BJ (cell line): ENCODE measurements at places on chromosomes 3 and 15.

DNA sequence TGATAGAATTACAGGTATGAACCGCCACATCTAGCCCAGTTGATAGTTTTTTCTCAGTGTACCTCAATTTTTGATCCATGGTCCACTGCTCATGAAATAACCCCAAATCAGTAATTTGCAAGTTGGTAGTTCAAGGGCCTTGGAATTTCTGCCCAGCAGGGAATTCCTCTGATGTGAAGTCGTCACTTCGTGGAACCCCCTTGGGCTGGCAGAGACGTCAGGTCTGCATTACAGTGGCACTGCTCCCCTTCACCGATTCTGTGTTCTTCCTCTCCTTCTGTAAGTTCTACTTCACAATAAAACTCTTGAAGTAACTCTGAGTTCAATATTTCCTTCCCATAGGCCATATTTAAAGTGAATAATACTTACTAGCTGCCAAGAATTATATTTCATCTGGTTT lies 881.0 kb downstream of the OTOL1 start:
- DNase-seq, result no peak

- DNase-seq, result no peak
These were observed 3.1 kb downstream of the BAHD1 start for GRCh38 chr15:40443846-40444245.

DNA sequence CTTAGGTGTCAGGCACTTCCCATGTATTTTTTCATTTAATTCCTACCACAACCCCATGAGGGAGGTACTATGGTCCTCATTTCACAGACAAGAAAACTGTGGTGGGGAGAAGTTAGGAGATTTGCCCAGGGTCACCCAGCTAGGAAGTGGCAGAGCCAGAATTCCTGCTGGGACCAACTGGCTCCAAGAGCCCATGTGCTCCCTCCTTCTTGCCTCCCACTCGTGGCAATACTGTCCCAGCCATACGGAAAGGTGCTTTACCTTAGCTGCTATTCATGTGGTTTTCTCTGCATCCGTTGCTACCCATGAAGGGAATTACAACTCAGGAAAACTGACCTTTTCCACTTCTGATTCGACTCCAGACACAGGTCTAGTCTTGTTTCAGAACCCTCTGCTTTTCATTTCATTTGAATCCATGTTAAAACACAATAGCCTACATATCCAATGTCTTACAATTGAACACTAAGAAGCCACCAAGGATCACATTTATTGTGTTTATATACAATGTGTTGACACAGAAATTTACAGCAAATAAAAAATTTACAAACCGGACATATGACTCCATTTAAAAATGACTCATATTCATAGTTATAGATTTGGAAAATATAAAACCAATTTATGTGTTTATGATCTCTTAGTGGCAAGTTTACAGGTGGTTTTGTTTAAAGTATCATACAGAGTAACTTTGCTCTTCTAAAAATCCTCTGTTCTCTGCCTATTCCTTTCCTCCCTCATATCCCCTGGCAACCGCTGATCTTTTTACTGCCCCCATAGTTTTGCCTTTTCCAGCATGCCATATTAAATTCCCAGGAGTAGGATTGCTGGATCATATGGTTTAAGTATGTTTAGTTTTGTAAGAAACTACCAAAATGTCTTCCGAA lies 58.8 kb downstream of the BTD start:
- DNase-seq, result no peak

GRCh38 chr3:99902091-99902490 lies 84.4 kb downstream of the CMSS1 start:
- no peak for DNase-seq

GRCh38 chr3:73520931-73521461 lies 103.7 kb downstream of the PDZRN3 start:
- no peak for DNase-seq

GRCh38 chr3:13665582-13666226 lies 116.8 kb downstream of the FBLN2 start:
- DNase-seq, result no peak

DNA sequence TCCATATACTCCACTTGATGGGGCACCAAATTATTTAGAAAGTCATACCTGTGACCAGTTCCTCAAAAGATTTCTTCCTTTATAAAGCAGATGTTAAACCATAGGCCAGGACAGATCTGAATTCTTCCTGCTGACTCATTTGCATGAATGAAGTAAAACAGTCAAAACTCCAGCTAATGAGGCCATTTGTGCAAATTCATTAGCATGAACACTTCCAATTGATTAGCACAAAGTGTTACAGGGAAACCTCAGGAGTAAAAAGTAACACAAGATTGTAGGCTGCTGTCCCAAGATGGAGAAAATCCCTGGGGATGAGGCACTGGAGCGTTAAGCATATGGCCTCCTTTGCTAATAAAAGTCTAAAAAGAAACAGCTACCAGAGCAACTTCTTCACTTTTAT lies 149.8 kb downstream of the ZNF385D start:
- DNase-seq, result no peak

DNA sequence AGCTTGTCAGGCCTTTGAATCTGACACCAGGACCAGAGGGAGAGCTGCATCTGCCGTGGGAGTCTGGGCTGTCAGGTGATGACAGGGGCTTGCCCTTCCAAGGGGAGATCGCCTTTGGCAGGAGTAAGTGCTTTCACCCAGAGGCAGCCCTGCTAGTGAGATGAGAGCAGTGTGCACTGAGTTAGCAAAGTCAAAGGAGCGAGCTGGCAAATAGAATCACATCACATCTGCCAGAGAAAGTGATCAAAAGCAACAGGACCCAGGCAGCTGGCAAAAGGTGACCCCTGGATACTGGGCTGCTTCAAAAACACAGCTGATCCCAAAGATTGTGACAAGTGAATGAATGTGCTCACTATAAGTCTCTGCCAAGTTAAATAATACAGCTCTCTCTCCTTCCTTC lies 36.1 kb upstream of the PYDC2 start:
- DNase-seq, result no peak

DNA sequence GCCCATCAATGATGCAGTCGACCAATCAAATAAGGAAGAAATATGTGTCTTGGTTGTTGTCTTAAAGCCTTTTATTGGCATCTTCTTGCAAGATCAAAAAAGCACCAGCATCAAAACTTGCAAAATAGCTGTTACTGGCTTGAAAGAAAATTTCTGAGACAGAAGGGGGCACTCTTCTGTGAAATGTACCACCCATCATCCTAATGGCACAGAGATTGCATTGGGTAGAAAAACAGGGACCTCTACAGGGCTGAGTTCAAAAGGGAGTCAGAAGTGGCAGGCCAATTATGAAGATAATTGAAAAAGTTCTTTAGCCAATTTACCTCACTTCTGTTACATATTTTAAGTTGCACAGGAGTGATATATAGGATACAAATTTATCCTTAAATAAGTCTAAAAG lies 122.3 kb upstream of the GPR149 start:
- DNase-seq, result no peak

DNA sequence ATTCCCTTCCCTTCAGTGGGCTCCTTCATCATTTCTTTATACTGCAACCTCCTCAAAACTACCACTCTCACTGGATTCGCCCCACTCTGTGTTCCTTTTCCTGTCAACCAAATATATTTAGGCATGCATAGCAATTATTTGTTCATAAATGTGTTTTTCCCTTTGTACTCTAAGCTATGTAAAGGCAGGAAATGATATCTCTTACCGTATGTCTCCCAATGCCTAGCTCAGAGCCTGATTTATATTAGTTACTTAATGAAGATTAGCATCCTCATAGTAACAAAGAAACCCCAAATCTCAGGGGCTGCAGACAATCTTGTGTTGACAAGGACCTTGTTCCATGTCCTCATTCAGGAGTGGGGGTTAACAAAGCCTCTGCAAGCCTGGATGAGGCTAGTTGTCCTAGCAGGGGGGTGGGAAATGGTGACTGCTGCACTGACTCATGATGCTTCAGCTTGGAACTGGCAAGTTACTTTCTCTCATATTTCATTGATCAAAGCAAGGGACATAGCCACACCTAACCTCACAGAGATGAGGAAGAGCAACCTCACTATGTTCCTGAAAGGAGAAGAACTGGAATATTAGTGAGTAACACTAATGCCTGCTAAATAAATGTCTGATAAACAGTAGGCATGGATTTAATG lies 15.2 kb downstream of the PHLDB2 start:
- no peak for DNase-seq

- no peak for DNase-seq
These were observed 128.2 kb upstream of the SLC7A14 start for GRCh38 chr3:170714122-170714521.

DNA sequence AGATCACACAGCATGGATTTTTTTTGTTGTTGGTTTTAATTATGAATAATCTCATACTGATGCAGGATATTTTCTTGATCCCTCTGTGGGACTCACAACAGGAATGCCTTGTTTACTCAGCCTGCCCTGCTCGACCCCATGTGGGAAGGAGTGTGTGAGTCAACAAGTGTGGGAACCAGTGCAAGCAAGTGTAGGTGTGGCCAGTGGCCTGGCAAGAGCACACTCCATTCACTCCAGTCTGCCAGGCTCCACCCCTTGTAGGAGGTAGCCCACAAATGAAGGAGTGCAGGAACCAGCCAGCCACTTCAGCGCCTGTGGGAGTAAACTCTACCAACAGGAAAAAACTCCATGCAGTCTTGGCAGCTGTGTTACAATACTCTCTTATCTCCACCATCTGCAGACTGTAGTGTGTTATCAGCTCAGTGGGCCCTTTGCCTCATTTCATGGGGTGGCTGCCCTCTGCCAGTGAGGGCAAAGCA lies 393.6 kb downstream of the OTOL1 start:
- peak; percentile 93 for DNase-seq

DNA sequence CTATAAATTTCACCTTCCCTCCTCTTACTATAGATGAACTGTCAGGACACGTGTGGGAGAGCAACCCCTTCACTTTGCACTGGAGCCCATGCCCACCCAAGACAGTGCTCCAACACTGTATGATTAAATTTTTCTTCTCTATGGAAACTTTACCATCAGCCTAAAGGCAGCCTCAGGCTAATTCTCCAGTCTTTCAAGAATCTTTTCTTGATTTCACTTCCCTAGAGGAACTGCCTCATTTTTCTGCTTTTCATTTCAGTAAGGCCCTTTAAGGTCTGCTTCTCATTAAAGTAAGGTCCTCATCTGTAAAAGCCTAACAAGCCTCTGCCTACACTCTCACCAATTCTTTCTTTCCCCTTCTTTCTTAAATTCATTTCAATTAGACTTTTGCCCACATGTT lies 137.3 kb downstream of the KCNMB2 start:
- DNase-seq, result no peak

DNA sequence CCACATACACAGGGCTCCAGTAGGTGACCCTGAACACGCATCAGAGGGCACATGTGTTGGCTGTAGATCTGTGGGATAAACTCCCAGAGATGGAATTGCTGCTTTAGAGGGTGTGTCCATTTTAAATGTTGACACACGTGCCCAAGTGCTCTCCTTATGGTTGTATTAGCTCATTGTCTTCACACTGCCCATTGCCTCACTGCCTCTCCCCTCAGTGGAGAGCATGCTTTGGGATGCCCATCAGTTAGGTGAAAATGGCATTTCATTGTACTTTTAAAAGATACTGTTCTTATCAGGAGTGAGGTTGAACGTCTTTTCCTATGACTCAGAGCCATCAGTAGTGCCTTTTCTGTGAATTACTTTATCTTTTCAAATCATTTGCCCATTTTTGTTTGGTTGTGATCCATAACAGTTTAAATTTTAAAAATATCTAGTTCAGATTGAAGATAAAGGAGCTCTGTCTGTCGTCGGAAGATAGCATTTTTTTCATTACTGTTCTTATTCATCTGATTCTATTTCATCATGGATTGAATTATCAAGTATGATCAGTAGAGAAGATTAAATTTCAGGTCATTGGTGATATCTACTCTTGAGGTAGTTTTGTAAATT lies 120.7 kb downstream of the CHDH start:
- no peak for DNase-seq

DNA sequence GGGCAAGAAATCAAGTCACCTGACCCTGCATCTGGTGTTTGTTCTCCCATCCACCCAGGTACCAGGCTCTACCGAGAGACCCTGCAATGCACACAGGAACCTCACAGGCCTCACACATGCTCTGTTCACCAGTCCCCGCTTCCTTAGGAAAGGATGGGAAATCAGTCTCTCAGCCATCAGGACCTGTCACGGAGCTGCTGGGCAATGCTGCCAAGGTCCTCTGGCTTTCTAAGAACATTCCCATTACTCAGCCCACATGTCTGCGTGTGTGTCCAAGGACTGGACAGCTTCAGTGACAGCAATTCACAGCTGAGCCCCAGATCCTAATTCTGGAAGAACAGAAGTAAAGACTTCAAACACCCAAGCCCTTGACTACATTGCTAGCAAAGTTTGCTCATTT lies 6.5 kb upstream of the SRGAP3 start:
- DNase-seq, result no peak

DNA sequence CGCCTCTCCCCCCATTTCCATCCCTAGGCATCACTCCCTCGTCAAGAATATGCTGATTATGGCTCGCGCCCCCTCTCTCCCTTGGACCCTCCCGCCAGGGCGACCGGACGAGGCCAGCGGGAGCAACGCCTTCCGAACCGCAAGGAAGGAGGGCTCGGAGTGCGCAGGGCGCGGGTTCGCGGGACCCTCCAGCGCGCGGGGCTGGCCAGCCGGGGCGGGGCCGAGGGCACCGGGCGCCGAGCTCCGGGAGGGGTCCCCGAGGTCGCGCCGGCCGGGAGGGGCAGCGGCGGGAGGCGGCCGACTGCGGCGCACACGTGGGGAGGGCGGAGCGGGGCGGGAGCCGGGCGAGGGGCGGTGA lies 483 bp downstream of the EHD4 start:
- DNase-seq, result no peak

- no peak for DNase-seq
These were observed 91.9 kb downstream of the NAALADL2 start for GRCh38 chr3:174951034-174951433.

DNA sequence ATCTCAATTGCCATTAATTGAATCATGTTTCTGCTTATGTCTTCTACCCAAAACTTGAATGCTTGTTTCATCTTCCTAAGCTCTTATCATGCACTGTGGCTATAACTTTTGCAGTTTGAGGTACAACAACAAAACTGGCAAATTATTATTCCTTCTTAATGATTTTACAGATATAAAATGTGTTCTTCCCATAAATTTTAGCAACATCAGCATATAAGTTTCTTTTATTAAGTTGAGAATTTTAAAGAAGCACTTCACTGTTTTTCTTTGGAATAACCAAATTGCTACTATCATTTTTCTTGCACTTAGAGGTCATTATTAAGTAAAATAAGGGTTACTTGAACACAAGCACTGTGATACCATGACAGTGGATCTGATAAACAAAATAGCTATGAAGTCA lies 862.6 kb upstream of the CADM2 start:
- DNase-seq, result no peak

DNA sequence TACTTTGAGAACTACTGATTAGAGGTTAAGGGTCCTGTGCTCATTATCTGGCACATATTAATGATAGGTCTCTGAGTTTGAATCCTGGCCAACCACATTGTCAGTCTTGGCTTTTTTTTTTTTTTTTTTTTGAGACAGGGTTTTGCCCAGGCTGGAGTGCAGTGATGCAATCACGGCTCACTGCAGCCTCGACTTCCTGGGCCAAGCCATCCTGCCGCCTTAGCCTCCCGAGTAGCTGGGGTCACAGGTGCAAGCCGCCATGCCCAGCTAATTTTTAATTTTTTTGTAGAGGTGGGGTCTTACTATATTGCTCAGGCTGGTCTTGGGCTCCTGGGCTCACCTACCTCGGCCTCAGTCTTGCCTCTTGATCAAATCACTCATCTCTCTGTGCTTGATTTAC lies 547 bp upstream of the PCCB start:
- DNase-seq, result no peak
